Activated naive CD4-positive, alpha-beta T cell treated with anti-CD3 and anti-CD28 coated beads for 36 hours (primary cell): ENCODE measurements at places on chromosomes 4 and X.

DNA sequence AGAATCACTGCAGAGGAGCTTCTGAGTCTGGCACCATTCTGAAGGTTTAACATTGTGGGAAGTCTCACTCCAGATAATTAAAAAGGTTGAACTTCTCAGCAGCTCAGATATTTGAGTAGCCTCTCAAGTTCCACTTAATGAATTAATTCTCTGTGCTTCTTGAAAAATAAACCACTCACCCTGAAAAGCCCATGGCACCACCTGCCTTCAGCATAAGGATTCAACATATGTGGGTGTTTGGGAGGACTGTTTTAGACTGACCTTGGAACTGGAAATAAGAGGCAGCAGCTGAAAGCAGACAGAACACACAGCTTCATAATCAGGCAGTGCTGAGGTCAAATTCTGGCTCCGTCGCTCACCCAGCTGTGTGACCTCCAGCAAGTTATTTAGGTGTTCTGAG, 100.6 kb downstream of the KCNIP4 start:
- DNase-seq = no peak

DNA sequence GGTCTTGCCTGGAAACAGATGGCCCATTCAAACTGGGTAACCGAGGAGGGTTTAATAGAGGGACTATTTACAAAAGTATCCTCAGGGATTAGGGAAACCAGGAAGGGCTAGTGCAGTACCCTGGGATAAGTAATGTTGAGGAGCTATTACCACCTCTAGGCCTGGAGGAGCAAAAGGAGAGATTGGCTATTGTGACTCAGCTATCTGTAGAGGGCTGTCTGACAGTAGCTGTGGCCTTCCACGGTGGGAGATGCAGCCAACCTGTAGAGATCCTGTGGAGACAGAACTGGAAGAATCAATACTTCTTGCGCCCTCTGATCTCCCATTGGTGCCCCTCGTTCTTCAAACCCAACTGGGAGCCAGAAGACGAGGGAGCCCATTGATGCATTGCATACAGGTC, 34.1 kb upstream of the RPS6KA3 start:
- no peak for DNase-seq

- DNase-seq = no peak
These were observed 461.2 kb downstream of the KCTD8 start for GRCh38 chr4:43987331-43987944.

DNA sequence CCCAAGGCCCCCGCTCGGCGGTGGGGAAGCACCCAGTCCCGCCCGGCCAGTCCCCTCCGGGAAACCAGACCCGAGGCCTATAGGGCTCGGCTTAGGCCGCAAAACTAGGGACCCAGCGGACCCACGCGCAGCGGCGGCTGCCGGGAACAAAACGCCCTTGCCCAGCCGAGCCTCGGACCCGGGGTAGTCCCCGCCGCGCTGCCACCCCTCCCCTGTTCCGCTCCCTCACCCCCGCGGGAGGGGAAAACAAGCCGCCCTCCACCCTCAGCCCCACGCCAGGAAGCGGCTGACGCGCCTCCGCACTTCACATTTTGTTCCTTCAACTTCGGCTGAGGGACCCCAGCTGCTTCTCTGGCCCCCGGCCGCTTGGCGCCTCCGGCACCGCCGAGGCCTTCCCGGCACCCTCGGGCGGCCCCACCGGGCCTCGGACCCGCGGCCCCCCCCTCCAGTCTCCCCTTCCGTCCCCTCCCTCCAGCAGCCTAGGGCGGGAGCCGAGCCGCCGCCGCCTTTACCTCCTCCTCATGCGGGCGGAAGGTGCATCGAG, 694 bp downstream of the PDS5A start:
- peak; percentile 58 for DNase-seq

DNA sequence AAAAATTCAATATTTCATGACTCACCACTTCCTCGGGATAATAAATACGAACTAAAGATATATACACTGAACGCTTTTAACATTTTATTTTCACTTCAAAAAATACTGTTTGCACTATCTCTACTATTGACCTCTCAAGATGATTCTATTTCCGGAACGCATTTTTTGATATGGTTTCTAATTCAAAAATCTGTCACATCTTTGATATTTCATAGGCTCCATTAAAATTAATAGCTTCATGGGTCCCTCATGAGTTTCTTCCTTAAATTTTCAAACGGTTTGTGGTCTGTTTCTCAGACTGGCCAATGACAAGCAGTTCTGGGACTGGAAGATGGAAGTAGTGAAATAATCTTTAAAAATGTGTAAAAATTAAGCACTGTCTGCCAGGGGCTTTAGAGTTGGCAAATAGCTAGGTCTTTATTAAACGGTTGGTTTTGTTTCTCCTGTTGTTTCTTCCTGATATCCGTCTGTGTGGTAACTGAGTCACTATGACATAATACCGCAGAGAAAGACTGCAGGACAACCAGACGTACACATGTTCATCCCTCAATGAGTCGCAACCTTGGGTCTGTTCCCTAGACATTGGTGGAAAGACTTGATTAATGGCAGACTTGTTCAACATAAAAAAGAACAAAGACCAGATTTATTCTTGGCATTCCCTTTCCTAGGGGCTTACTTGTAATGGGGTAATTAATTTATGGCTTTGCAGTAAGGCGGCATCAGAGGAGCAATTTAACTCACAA, 133.8 kb downstream of the PALLD start:
- no peak for DNase-seq

DNA sequence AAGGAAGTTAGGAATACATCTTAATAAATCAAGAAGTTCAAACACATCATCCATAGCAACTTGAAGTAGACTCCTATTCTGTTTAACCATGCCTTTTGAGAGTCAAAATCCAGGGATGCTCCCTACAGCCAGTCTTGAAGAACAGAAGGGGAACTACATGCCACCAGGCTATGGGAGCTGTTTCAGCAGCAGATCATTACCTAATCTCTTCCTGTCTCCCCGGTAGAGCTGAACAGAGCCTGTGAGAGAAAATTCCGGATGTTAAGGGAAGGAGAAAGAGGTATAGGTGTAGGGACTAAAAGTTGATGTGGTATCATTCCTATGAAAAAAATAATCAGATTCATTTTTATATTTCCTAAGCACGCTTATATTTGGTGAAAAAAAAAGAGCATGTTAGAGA, 352.2 kb downstream of the SPRY1 start:
- no peak for DNase-seq

GRCh38 chr4:186024637-186025407, 44.1 kb upstream of the TLR3 start:
- DNase-seq = no peak

- DNase-seq = no peak
These were observed 112.9 kb upstream of the NKX1-1 start for GRCh38 chr4:1518997-1519700.

GRCh38 chrX:132063334-132063733, 40.2 kb downstream of the STK26 start:
- no peak for DNase-seq
